Hippocampal formation (tissue), 2 donors: ENCODE measurements at places on chromosomes 4 and X.

GRCh38 chr4:154456240-154456639 lies 35.4 kb downstream of the DCHS2 start:
- no peak for DNase-seq

DNA sequence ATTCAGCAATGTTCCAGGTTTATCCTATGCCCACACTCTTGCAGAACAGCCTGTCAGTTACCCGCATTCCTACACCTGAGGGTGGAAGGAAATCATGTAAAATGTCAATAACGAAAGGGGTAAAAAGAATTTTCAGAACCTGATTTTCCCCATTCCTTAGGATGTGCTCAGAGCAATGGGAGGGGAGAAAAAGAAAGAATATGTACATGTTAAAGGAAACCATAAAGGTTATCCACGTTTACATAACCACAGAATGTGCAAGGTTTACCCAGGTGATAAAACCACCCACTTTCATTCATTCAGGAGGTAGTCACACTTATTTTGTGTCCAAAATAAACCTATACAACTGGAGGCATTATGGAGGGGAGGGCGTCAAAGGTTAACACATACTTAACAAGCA lies 335.5 kb downstream of the ZNF674 start:
- DNase-seq = no peak

DNA sequence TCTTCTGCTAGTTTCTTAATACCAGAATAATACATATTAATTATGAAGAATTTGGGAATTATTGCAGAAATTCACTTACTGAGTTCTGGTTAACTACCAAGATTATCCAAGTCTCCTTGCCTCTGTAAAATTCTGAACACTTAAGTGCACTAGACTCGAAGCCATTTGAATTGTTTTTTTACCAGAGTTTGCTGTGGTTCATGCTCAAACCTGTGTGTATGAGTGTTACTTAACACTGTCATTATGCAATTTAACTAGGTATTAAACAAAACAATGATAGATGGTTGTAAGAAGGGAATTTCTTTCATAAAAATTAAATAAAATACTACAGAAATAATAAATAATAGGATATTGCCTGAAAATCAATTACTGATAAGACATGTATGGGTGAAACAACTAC lies 145.6 kb upstream of the FAT4 start:
- no peak for DNase-seq

GRCh38 chr4:3735196-3735595 lies 31.0 kb upstream of the ADRA2C start:
- no peak for DNase-seq

GRCh38 chr4:40438384-40439026 lies 103.4 kb downstream of the CHRNA9 start:
- DNase-seq = no peak
